ENCODE measurements at places on chromosomes 3 and 15.
A peak's percentile ranks its signal among the peaks of the same experiment; 100 is the strongest.

DNA sequence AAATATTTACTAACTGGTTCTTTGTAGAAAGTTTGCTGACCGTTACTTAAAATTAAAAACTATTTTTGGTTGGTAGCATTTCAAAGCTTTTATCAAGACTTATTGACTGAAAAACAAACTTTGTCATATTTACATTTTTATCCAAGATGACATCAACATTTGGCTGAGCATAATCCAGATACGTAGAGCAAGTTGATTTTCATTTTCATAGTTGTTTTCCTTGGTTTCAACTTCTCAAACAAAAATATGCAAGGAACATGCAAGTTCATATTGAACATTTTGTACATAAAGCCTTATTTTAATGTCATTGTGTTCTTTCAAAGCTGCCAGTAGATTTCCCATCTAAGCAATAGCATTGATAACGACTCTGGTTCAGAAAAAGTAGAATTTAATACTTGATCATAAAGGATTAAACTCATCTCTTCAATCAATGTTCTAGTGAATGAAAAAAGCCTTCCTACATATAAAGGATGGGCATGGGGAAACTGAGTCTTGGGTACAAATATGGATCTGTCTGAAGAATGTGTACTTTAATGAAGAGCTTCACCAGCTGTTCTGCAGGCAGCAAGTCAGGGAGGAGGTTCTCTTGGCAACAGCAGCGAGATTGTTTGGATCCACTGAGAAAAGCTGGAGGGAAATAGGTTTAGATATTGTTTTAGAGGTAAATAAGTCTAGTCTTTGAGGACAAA, 5.6 kb downstream of the RAB8B start:
- DNase-seq: no peak

GRCh38 chr3:189171707-189172106, at the start of gene TPRG1:
TPRG1 (plus strand) TSS chr3:189171971; CDS start chr3:189207385, 35,414 bp downstream.
- no peak for DNase-seq

DNA sequence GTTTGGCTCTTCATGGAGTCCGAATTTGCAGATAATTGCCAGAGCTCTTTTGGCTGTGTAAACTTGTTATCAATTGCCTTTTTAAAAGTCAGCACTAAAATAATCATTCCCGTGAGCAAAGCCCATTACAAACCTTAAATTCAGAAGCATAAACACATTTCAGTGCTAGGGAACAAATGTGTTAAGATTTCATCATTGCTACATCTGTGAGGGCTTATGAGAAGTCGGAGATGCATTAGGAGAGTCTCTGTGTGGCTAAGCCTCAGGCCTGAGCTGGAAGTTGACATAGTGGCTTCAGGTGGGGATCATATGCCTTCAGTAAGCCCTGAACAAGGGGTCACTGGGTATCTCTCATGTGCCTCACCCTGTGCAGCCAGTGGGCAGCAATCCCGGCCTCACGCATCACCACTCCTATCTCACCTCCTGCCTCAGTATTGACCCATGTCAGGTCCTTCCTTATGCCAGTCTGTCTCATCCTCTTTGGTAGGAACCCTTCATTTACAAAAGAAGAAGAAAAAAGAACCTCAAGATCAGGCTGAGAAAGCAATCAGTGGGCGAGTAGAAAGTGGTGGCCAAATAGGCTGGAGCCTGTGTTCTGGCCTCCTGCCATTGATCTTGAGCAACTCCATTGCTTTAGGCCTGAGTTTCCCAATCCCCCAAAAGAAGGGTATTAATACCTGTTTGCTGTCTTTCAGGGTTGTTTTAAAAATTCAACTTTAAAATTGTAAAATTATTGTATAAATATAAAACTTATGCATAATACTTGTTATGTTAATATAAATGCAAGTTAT, 233.5 kb downstream of the IL20RB start:
- peak; percentile 1 for DNase-seq

DNA sequence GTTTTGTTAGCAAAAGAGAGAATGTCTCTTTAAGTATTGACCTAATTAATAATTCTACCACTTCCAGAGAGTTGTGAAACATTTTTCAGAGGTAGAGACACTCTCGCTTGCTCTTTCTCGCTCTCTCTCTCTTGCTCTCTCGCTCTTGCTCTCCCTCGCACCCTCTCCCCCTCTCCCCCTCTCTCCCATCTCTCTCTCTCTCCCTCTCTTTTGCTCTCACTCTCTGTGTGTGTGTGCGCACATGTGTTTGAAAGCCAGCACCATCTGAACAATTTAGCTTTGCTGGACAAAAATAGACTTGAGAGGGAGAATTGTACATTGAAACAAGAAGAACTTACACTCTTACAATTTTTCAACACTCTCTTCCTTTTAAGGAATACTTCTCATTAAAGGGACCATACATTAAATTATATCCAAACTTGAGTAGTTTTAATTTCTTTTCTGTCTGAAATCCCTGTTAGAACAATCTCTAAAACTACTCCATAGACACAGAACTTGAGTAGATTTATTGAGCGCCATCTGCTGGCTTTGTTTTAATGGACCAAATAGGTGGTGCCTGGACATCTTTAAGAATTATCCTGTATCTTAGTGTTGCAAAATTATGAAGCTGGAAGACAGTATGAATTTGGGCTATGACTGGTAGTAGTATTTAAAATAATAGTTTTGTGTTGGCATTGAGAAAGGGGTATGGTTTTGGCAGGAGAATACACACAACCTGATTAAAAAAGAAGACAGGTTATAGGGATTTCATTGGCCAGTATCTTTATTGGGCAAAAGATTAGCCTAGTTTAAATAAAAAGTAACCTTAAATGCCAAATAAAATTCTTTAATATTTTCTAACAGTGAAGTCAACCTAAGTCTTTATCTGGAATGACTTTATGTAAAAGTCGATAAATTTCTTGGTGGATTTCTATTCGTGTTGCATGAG, 124.6 kb downstream of the AKAP13 start:
- DNase-seq: peak; percentile 82

GRCh38 chr15:35540885-35541284, 5.1 kb downstream of the DPH6 start:
- no peak for DNase-seq

DNA sequence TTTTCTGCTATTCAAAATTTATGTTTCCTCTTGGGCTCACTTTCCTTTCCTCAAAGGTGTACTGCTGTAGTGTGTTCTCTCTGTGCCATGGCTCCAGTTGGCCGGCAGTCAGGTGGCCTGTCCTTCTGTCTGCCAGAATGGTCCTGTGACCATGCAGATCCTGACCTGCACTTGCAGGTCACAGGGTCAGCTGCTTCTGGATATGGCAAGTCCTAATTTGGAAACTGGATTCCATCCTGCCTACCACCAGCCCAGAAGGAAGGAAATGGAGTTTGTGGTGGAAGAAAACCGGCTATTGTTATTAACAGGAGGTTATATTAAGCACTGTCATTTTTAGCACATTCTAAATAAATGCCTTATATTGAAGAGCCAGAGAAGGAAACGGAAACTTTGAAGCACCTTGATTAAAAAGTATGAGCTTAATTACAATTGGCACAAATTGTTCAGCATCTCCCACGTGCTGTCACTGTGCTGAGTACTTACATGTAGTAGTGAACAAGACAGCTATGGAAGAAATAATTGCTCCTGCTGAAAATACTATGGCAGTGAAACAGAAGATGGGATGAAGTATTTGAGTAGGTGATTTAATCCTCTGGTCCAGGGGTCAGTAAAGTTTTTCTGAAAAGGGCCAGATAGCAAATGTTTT, 362.8 kb downstream of the PTPRG start:
- DNase-seq: no peak

All from hematopoietic multipotent progenitor cell treated with erythropoietin and hydrocortisone succinate and interleukin-3 and kit ligand, for 4 days (in vitro differentiated cells).